Osteocyte (in vitro differentiated cells): ENCODE measurements at places on chromosomes 12 and 14. TPM values are rescaled to one million over a fixed set of nuclear protein-coding genes. Genes with fewer than 3 reads are reported as not detected.

DNA sequence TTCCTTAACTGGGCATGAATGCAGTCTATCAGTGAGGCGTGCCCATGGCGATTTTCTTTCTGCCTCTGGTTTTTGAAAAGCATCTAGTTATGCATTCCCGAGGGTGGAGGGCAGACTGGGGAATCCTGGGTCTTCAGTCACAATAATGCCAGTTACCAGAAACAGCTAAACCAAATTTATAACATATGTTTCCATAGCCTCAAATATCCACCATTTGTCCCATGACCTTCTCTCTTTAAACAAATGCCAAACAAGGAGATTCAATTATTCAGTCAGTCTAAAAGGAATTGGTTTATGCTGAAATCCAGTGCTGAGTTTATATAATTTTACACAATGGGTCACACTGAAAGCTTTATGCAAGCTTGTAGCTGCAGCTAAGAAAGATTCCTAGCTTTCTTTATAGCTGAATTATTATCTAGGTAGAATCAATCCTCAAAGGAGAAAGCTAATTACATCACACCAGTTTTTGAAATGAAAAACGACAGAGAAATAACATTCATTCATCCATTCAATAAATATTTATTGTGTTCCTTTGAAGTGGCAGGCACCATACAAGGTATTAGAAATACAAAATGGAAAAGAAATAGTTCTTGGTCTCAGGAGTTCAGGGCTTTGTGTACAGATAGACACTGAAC lies 131.3 kb upstream of the RAP1B start:
- H3K4me3 ChIP-seq, result no peak overlapping the region
- no peak for DNase-seq
- H3K36me3 ChIP-seq, result no peaks in the 10 kb centered on the region
- H3K27me3 ChIP-seq, result no peaks in the 10 kb centered on the region
- peaks cover 51% of the 10 kb centered on the region for H3K4me1 ChIP-seq

GRCh38 chr12:80157645-80158044 lies 58.3 kb downstream of the OTOGL start:
- peaks cover 11% of the 10 kb centered on the region for H3K4me1 ChIP-seq
- no peak for DNase-seq
- H3K27ac ChIP-seq, result no peak overlapping the region
- no peak overlapping the region for H3K4me3 ChIP-seq
- no peaks in the 10 kb centered on the region for H3K36me3 ChIP-seq

DNA sequence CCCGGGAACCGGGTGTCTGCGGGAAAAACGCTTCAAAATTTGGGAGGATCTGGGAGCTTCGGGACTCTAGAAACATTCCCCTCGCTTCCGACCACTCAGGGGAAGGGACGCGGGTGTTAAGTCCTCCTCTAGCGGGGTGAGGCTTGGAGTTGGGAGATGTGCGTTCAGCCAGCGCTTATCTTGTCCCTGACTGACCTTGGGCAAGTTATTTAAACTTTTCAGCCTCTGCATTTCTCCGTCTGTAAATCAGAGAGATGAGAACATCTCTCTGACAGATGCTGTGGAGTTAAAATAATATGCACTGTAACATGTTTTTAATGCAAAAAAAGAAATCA lies 76.9 kb upstream of the ANO4 start:
- no peak overlapping the region for H3K27ac ChIP-seq
- peaks cover 65% of the 10 kb centered on the region for H3K27me3 ChIP-seq
- no peaks in the 10 kb centered on the region for H3K36me3 ChIP-seq
- peaks cover 3% of the 10 kb centered on the region for H3K4me1 ChIP-seq

- H3K4me3 ChIP-seq, result no peak overlapping the region
- peaks cover 19% of the 10 kb centered on the region for H3K36me3 ChIP-seq
- no peaks in the 10 kb centered on the region for H3K27me3 ChIP-seq
- H3K4me1 ChIP-seq, result peaks cover 28% of the 10 kb centered on the region
Observed at GRCh38 chr12:26648066-26648465, 184.9 kb downstream of the ITPR2 start.

DNA sequence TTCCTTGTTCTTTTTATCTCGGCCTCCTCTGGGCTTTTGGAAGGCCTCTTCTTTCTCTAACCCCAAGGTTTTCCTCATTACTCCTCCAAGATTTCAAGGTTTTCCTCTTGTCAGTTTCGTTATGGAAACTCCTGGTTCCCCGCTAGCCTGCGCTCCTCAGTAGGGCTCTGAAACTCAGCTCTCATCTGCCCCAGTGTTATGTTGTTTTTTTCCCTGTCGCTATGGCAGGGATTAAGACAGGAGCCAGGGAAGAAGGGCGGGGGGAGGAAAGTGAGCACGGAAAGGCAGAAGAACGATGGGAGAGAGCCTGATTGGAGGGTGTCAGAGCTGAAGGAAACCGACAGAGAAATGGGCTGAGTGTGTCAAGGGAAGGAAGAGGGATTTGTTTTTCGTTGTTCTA lies 26.5 kb upstream of the JDP2 start:
- no peak for DNase-seq
- H3K4me1 ChIP-seq, result peaks cover 15% of the 10 kb centered on the region
- no peak overlapping the region for H3K27ac ChIP-seq
- H3K4me3 ChIP-seq, result no peak overlapping the region
- peaks cover 36% of the 10 kb centered on the region for H3K27me3 ChIP-seq
- H3K36me3 ChIP-seq, result no peaks in the 10 kb centered on the region

GRCh38 chr12:96061864-96062453 lies 26.6 kb upstream of the LTA4H start:
- no peak overlapping the region for H3K27ac ChIP-seq
- H3K27me3 ChIP-seq, result no peaks in the 10 kb centered on the region
- peak; percentile 86 for DNase-seq
- H3K4me3 ChIP-seq, result no peak overlapping the region

DNA sequence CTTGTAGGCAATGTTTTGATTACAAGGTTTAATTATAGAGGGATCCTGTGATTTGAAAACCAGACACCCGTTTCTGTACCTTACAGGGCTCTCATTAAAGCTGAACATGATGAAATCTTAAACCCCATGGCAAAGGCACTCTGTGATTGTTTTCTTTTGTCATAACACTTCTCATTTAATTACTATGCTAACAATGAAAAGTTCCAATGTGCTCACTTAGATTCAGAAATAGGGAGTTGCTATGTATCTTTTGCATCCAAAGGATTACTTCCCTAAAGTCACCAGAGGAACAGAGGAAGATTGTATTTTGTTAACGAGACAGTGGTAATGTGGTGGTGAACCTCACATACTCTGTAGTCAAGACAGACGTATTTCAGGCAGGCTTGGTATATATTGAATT lies 81.5 kb upstream of the MYF6 start:
- DNase-seq, result no peak
- no peaks in the 10 kb centered on the region for H3K36me3 ChIP-seq
- H3K27me3 ChIP-seq, result no peaks in the 10 kb centered on the region

DNA sequence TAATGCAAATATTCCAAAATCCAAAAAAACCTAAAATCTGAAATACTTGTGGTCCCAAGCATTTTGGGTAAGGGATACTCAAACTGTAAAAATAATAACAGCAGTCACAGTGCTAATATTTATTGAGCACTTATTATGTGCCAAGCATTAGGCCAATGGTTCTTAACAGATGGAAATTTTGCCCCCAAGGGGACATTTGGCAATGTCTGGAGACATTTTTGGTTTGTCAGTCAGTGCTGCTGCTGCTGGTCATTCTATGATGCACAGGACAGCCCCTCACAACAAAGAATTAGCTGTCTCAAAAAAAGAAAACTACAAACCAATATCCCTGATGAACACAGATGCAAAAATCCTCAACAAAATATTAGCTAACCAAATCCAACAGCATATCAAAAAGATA lies 5.8 kb downstream of the NDUFA12 start:
- H3K27ac ChIP-seq, result no peak overlapping the region
- H3K4me1 ChIP-seq, result peaks cover 20% of the 10 kb centered on the region

LRIG3 gene
- total RNA-seq, result 241 and 249 TPM in 2 replicates

SMOC1 gene
- 1.4 and 2.0 TPM in 2 replicates for total RNA-seq

NANOG gene
- total RNA-seq, result 0.08 and 0.50 TPM in 2 replicates

ETFBKMT gene
- total RNA-seq, result 3.7 and 4.7 TPM in 2 replicates
